ENCODE measurements at places on chromosomes 2 and 18.
A peak's percentile ranks its signal among the peaks of the same experiment; 100 is the strongest.

GRCh38 chr2:202632682-202633290 lies 2.0 kb upstream of the FAM117B start:
- no peaks in the 10 kb centered on the region for H3K4me1 ChIP-seq

- no peak overlapping the region for H3K27ac ChIP-seq
- no peaks in the 10 kb centered on the region for H3K27me3 ChIP-seq
- H3K4me1 ChIP-seq = peaks cover 4% of the 10 kb centered on the region
- peaks cover 18% of the 10 kb centered on the region for H3K36me3 ChIP-seq
- H3K4me3 ChIP-seq = no peak overlapping the region
These were observed 28.5 kb upstream of the NOSTRIN start for GRCh38 chr2:168773719-168774521.

DNA sequence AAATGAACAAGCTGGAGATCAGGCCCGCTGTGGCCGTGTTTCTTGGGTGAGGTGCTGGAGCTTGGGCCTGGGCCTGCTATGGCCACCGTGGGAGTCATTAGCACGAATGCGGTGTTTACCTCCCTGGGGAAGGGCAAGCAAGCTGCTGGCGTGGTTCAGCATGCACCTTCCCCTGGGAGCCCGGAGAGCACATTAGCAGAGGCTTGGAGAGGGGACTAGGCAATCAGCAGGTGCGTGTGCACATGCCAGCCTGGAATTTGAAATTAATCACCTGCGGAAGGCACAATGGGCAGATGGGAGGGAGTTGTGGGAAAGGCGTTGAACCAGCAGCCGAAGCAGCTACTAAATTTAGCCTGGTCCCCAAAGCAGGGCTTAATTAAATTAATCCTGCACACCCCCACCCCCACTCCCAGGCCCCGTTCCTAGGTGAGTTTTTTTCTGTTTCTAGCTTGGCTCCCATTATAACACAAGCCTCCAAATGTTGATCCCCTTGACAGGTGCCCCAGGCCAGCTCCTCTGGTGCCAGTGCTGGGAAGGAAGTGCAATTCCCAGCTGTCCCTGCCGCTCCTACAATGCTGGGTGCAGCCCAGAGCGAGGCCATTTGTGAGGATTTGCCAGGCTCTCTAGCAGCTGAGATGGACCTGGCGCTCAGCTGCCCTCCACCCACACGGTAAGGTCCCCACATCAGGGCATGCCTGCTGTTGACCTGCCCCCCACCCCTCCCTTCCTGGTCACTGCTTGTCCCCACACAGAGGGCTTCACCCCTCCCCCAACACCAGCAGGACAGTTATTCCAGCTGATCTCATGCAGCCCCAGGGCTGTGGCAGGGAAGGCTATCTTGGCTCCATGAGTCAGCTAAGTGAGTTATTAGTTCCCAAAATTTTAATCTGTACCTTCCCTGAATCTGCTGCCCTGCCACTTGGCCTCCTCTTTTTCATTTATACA lies 115.0 kb downstream of the ZBTB7C start:
- no peaks in the 10 kb centered on the region for H3K4me1 ChIP-seq
- H3K4me3 ChIP-seq = no peak overlapping the region
- H3K27me3 ChIP-seq = no peaks in the 10 kb centered on the region
- H3K36me3 ChIP-seq = no peaks in the 10 kb centered on the region
- H3K27ac ChIP-seq = no peak overlapping the region

- H3K27ac ChIP-seq = no peak overlapping the region
- no peaks in the 10 kb centered on the region for H3K27me3 ChIP-seq
- no peak overlapping the region for H3K4me3 ChIP-seq
- H3K4me1 ChIP-seq = no peaks in the 10 kb centered on the region
- H3K36me3 ChIP-seq = no peaks in the 10 kb centered on the region
These were observed 359.9 kb upstream of the FANCL start for GRCh38 chr2:58601017-58601416.

DNA sequence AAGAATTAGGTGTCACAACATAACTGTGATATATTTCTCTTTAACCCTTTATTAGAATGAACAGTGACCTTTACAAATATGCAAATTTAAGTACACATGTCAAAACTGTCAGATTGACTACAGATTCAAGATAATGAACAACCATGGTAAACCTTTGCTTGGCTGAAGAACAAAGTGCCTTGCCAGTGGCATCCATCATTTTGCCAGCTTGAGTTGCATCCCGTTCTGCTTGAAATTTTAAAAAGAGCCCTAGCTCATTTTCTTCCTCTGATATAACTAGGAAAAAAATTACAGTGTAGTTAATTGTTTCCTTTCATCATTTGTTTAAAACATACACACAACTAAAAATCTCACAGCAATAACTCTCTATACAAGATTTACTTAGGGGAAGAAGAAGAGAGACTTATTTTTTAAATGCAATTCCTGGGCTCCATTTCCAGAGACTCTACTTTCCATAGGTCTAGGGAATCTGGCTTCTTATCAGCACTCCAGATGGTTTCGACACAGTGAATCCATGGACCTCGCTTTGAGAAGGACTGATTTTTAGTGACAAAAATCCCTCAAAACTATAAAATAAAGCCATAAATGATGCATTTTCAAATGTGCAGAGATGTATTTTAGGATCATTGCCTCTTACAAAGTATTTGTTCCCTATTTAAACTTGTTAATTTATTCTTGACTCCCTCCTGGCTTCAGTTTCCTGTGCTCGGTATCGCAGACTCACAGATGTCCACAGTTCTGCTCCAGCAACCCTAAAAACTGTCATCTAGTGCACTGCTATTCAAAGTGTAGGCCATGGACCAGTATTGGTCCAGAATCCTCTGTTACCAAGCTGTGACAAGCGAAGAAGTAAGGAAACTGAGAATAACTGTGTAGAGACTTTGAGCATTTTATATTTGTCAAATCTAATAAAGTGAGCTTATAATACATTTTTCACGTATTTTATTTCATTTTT lies 50.1 kb downstream of the ICA1L start:
- H3K27me3 ChIP-seq = no peaks in the 10 kb centered on the region
- H3K4me3 ChIP-seq = no peak overlapping the region
- H3K36me3 ChIP-seq = no peaks in the 10 kb centered on the region
- H3K4me1 ChIP-seq = no peaks in the 10 kb centered on the region
- no peak for DNase-seq

GRCh38 chr18:35466334-35466733 lies 31.4 kb downstream of the INO80C start:
- no peak overlapping the region for H3K27ac ChIP-seq
- peaks cover 16% of the 10 kb centered on the region for H3K36me3 ChIP-seq
- no peaks in the 10 kb centered on the region for H3K4me1 ChIP-seq
- no peak for DNase-seq

- H3K27ac ChIP-seq = no peak overlapping the region
- no peaks in the 10 kb centered on the region for H3K27me3 ChIP-seq
These were observed 21.9 kb upstream of the RMP24 start for GRCh38 chr18:35950628-35950982.

GRCh38 chr2:222447131-222447530 lies 22.8 kb downstream of the SGPP2 start:
- H3K4me3 ChIP-seq = no peak overlapping the region
- no peak overlapping the region for H3K27ac ChIP-seq
- no peak for DNase-seq
- H3K27me3 ChIP-seq = no peaks in the 10 kb centered on the region

GRCh38 chr2:172456002-172456401 lies 28.6 kb downstream of the ITGA6 start:
- H3K27me3 ChIP-seq = no peaks in the 10 kb centered on the region
- peaks cover 9% of the 10 kb centered on the region for H3K36me3 ChIP-seq
- peak; percentile 41 for DNase-seq
- no peak overlapping the region for H3K4me3 ChIP-seq

- H3K27me3 ChIP-seq = no peaks in the 10 kb centered on the region
- no peak for DNase-seq
- H3K27ac ChIP-seq = no peak overlapping the region
- H3K4me1 ChIP-seq = no peaks in the 10 kb centered on the region
- no peaks in the 10 kb centered on the region for H3K36me3 ChIP-seq
- no peak overlapping the region for H3K4me3 ChIP-seq
These were observed 201.2 kb downstream of the SLC4A10 start for GRCh38 chr2:161825429-161825828.
